NCI-H446 treated with DMSO at 0.1 percent for 48 hours (cell line): ENCODE measurements at places on chromosomes 3 and 15.

DNA sequence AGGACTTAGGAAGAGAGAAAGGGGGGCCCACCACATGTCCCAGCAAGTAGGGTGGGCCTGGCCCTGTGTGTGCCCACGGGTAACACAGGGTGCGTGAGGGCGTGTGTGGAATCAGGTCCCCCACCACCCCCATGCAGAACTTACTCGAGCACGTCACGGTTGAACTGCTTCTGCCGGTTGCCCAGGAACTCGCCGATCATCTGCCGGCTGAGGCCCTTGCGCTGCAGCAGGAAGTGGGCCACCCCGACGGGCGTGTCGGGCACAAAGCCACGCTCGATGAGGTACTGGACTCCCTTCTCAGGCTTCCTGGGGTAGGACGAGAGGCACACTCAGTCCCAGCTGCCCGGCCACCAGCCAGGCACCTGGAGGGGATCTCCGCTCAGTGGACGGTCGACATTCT, 83.1 kb upstream of the RPL32 start:
- DNase-seq: no peak

- no peak for DNase-seq
Observed at GRCh38 chr15:63403254-63403945, 21.8 kb upstream of the CA12 start.

GRCh38 chr3:134682196-134682880, 31.5 kb upstream of the KY start:
- no peak for DNase-seq

DNA sequence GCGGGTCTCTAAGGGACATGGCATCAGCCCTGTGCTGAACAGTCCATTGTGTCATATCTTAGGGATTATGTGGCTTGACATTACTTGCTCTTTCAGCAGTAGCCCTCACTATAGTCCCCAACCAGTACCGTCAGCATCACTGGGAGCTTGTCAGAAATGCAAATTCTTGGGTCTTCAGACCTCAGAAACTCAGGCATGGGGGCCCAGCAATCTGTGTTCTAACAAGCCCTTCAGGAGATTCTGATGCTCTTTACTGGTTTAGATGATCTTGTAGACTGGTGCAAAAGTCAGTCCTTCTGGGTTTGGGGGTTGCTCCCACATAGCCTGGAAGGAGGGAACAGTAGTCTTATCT, 39.0 kb upstream of the TRAK1 start:
- DNase-seq: no peak

DNA sequence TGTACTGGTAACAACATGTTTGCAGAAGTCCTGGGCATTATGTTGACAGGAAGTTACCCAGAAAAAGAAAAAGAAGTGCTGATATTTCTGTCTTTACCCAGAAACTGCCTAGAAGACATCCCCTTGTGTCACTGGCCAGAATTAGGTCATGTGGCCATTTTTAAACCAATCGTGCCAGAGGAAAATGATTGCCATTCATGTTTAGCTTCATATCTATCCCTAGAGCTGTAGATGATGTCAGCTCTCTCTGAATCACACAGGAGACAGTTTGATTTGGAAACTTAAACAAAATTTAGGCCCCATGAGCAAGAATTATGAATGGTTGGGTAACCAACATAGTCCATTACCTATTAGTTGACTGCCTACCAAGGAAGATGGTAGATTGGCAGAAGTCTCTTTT, 8.9 kb upstream of the PLOD2 start:
- no peak for DNase-seq

GRCh38 chr15:77697893-77698292, 65.2 kb upstream of the LINGO1 start:
- no peak for DNase-seq

DNA sequence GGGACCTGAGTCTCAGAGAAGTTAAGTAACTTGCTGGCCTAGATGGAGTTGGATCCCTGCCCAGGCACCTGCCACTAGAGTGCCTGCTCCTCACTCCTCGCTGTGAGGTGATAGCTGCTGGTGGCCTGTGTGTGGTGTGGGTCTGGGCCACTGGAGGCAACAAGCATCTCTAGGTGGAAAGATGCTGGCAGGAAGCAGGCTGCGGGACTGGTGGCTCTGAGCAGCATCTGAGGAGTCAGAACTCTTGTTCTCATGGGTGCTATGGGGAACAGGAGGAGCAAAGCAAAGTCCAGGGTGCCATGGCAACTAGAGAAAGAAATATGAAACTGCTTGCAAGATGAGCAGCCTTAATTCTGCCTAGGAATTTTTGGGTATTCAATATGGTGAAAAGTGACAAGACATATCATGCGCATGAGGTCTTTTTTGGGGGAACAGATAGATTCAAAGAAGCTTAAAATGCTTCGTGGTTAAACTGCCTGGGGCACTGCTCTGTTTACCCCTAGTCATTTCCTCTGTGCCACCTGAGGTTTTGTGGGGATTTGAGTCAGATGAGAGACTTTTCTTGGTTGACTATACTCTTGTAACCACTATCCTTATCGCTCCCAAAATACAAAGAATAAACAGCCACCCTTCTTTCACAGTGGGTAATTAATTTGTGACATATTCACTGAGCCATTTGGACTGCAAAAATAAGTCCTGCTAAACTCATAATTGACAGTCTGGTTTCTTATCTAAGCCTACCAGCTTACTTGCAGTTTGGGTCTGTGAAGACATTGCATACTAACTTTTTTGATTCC, 50.3 kb downstream of the MED12L start:
- DNase-seq: no peak

DNA sequence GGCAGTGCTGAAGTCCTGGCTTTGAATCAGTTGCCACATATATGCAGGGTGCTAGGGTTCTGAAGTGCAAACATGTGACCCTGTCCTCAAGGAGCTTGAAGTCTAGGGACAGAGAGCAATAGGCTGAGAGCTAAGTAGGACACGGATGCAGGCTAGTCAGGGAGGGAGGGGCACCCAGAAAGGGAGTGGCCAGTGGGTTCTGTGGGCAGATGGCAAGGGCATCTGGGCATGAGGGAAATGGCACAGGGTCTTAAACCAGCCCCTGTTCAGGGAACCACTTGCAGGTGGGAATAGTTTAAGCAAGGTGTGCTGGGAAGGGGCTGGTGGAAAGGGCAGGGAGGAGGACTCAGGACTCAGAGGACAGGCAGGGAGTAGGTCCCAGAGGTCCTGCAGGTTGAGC, 46.4 kb upstream of the EPHB1 start:
- DNase-seq: no peak

DNA sequence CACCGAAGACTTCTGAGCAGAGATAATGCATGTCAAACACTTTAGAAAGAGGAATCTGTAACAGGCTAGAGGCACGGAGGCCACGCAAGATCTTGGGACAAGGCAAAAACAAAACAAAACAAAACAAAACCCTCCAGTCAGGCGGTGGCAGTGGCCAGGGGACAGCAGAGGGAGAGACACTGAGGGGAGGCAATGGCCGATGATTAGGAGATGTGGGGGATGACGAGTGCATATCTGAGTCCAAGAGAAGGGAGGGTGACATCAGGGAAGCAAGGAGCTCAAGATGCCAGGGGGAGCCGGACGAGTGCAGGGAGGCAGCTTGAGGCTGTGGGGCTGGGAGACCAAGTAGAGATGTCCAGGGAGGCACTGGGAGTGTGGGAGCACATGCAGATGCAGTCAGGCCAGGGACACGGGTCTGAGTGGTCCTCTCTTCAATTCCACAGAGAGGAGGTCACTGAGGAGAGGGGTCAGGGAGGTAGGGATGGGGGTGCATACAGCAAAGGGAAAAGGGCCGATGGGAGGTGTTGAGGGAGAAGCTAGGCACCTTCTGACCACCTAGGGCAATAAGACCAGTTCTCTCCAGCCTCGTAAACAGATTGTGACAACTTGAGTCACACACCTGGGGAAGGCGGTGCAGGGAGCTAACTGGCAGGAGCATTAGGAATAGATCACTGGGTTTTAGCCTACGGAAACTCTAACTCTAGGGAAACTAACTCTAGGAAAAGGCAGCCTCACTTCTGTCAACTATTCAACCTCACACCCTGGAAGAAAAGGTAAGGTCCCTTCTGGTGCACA, 29.6 kb downstream of the SLCO2A1 start:
- no peak for DNase-seq

DNA sequence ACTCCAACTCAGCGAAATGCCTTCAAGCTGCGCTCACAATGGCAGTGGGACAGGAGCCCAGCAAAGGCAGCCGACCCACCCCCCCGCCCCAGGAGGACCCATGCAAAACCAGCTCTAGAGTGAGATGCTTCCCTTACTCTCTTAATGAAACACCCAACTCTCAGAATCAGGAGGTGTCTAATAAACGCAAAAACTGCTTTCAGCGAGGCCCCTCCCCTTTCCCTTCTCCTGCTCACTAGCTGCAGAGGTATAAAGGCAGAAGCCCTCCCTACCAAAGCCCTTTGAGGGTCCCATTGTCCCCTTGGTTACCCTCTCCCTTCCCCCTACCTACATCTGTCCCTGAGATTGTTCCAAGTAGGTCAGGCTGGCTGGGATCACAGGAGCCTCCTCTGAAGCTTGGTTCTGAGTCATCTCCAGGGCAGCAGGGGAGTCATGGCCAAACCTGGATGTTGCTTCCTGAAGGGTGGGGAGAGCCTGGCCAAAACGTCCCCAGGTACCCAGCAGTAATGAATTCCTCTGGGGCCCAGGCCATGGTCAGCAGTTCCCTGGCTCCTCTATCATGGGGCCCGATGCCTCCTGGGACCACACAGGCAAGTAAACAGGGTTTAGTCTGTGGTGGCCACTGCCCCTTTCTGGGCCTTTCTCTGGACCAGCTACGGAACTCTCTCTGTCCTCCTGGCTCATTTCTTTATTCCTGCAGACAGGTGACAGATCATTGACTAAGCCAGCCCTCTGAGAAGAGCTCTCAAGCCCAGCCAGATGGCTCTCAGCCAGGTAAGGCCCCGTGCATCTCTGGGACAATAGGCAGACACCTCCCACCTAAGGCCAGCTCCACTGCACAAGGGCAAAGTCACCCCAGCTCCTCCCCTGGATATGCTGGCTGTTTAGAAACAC, 8.6 kb downstream of the KLHL25 start:
- peak; percentile 54 for DNase-seq

GRCh38 chr3:77296527-77296926, 256.6 kb downstream of the ROBO2 start:
- DNase-seq: no peak

DNA sequence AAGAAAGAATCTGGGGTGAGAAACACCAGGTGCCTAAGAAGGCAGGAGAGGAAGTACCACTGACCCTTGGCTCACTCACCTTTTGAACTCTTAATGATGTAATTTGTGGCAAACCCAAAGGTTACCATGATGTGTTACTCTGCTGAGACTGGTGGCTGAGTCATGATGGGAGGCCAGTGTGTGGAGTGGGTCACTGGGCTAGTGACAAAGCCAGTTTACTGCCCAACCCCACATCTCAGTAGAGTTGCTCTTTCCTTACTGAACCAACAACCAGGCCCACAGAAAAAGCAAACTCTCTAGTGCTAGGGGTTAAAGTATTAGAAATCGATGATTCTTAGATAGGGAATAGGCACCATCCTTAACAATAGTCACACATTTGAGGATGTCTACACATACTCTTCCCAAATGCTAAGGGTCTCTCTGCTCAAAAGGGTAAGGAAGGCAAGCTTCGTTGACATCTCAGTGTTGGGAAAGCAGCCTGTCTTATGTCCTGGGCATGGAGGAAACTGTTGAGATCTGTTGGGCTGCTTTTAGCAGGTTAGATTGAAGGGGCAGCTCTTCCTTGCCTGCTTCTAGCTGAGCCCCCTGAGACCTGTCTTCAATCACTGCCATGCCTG, 3.1 kb downstream of the RBP2 start:
- DNase-seq: no peak

DNA sequence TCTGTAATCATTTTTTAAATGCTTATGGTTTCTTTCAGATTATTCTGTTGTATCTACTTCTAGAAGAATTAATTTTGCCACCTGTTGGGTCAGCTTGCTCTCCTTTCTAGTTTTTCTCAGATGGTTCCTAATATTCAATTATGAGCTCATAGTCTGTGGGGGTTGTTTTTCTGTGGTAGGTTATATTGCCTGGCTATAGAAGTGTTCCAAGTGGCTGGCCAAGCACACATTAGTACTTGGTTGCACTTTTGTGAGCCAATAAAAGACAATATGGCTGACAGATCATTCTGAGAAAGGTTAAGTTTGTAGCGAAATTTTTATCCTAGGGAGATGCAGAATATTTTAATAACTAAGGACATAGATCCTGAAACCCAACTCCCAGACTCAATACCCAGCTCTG, 31.8 kb upstream of the FSIP1 start:
- DNase-seq: no peak

DNA sequence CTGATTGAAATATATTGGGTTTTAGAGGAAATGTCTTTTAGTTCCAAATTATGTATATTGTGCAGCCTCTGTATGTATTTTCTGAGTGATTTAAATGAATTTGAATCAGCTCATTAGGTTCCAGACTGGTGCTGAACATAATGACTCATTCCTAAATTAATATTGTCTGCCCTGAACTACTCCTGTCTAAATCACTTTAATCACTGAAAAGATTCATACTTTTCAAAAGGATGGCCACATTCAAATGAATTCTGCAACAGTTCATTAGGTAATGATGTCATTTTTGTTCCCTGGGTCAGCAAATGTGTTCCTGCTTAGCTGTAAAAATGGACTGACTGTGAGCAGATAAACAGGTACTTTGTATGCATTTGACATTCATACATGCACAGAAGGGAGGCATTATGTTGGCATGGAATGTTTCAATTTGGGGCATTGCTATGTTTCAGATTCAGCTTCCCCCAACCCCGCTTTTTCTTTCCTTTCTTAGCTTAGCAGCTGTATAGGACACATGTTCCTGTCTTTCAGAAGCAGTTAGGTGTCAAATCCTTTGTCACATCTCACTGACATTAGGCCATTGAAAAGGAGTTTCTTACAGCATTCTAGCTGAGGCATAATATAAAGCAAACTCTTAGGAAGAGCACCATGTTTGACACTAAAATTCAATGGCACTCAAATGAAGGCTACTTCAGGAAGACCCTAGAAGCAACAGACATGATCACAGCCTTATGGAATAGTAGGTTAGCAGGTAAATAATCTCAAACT, 318.5 kb upstream of the ARPP21 start:
- no peak for DNase-seq

GRCh38 chr3:106343811-106344210, 475.0 kb upstream of the CBLB start:
- no peak for DNase-seq

DNA sequence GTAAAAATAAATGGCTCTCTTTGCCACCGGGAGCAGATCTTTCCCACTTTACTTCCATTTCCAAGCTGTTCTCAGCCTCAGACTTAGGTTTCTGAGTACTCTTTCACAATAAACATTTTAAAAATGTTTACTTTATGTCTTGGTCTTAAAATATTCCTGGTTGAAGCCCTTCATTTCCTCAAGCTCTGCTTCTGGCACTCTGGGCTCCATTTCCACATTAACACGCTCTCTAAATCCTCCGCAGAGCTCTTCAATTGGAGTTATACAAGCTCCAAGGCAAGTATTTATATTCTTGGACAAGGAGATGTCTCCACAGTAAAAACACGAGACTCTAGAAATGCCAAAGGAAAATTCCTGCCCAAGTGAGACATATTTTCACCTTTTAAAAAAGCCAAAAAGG, 169.3 kb downstream of the GREM1 start:
- no peak for DNase-seq

DNA sequence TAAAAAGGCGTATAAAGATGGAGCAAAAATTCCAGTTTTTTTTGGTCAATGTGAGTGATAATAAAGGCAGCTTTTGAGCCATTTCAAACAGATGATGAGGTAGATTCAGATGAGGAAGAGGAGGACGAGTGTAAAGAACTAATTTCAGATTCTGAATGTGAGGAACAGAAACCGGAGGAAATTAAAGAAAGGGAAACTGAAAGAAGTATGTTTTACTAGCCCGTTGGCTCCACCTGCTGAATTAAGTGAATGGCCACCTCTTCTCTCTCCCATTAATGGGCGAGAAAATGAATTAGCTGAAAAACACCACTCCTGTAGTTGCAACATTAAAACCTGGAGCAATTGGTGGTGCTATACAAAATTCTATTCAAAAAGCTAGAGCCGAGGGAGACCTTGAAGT, 55.4 kb downstream of the CYP19A1 start:
- DNase-seq: no peak
